Activated T-cell treated with anti-CD3 and anti-CD28 coated beads, Interleukin-2, amount 50 U/mL, for 48 hours (primary cell): ENCODE measurements at places on chromosomes 13 and 19.
A peak's percentile ranks its signal among the peaks of the same experiment; 100 is the strongest.

DNA sequence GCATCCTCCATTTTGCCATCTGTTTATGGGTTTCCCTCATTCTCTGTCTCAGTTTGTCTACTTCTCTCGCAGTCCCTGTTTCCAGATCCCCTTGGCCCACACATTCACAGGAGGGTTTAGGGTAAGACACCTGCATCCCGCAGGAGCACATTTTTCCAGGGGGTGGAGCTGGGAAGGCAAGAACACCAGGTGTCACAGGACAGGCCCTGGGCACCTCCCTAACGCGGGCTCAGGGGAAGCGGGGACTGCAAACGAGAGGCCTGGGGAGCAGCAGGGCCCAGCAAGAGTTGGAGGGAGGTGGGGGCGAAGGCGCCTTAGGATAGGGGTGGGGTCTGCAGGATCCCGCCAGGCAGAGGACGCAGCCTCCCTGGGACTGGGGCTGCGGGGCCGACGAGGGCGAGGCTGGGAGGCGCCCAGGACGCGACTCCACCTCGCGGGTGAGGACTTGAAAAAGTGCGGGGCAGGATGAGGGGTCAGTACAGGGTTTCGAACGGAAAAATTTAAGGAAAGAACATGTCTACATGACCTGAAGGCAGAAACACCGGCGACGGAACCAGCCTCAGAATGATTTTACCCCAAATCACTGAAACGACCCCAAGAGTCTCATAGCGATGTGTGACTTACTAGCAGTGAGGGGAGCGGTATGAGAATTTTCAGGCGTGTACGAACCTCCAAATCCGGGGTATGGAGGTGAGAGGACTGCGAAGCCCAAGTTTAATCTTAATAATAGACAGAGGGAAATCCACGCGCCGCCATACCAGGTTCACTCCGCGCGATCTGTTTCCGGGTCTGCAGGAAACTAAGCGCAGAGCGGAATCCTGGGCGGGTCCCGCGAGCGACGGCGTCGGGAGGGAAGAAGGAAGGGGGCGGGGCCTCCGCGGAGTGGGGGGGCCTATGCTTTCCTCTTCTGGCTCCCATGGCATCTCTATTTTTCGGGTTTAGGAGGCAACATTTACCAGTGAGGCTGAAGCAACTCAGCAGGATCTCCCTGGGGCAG, 7.1 kb upstream of the ERVV-2 start:
- DNase-seq, result no peak

GRCh38 chr19:2733930-2734588, 5.8 kb downstream of the SLC39A3 start:
- DNase-seq, result no peak

DNA sequence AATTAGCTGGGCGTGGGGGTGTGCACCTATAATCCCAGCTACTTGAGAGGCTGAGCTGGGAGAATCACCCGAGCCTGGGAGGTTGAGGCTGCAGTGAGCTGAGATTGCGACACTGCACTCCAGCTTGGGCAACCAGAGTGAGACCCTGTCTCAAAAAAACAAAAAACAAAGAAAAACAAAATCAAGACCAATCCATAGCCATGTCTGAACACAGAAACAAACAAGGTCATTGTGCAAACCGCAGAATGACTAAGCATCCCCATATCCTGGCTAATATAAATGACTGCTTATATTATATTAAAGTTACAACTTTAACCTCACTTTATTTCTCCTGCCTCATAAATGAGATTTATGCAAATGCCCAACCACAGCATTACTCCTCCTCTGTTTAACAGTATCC, 2.3 kb upstream of the LYPD3 start:
- no peak for DNase-seq

DNA sequence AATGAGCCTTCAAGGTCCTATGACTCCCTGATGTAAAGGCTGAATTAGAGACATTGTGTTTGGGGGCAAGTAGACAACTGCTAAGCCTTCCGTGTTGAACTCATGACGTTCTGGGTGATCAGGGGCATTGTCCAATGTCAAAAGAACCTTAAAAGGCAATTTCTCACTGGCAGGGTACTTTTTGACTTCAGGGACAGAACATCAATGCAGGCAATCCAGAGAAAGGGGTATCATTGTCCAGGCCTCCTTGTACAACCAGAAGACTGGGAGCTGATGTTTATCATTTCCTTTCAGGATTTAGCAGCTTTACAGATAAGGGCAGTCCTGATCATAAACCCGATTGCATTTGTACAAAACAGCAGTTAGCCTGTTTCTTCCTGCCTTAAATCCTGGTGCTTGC, 25.0 kb upstream of the SMAD9 start:
- no peak for DNase-seq

DNA sequence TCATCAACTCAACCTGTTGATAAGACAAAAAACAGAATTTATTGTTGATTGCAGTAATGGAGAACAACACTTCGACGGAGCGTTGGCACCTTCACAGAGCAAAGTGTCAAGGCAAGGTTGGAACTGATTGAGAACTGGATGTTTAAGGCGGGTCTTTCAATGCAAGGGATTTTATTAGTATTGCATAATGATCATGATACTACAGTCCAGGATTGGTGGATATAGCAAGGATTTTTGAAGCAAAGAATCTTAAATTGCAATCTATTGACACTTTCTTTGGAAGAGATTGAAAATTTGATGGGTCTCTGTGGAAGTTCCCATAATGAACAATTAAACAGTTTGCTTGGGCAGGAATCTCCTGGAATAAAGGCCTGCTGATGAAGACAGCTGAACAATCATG, 632 bp upstream of the ZNF235 start:
- DNase-seq, result no peak

GRCh38 chr19:5987077-5987818, 9.3 kb upstream of the RANBP3 start:
- peak; percentile 81 for DNase-seq

DNA sequence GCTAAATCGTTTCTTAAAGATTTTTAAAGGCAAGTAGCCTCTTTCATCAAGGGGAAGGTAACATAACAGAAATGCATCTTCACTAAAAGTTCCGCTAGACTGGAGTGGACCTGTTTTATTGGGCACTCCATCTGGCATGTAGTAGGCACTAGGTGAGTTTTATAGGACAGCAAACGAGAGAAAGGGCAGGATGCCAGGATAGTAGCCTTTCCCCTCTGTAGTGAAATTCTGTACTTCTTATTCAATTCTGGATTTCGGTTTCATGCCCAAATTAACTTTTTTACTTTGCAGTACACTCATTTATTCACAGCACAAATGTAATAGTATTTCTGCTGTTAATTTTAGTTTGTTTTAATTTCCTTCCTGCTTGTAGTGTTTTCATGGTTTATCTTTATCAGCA, 45.2 kb downstream of the GPR180 start:
- no peak for DNase-seq

DNA sequence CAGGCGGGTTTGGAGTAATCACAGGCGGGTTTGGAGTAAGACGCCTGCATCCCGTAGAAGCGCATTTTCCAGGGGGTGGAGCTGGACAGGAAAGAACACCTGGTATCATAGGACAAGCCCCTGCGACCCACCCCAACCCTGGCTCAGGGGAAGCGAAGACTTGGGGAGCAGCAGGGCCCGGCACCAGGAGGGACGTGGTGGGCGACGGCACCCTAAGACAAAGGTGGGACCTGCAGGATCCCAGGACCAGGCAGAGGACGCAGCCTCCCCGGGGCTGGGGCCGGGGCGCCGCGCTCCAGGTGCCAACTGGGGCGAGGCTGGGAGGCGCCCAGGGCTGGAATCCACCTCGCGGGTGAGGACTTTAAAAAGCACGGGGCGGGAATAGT, 520 bp downstream of the ZNF600 start:
- no peak for DNase-seq

DNA sequence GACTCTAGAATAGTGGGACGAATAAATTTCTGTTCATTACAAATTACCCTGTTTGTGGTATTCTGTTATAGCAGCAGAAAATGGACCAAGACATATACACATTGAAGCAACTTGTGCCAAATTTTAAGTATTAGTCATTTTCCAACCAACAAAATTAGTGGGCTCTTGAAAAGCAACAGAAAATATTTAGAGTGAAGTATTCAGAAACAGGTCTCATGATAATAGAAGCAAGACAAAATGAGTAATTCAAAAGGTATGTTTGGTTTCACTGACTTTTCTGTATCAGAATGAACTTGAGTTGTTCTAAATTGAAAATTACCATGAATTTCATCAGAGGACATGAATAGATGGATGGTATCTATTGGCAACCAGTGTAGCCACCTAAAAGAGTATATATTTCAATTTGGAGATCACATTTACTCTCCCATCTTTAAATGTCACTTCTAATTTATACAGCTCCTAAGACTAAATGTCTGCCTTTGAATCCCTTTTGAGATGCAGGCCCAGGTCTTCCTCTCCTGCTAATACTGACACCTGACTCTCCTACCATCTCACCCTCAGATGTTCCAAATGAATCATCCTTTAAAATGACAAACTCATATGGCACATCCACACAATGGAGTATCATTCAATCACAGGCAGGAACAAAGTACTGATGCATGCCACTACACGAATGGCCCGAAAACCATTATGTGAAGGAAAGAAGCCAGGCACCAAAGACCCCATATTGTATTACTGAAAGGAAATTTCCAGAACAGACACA, 40.7 kb upstream of the DOCK9 start:
- no peak for DNase-seq

GRCh38 chr13:51683597-51683996, 99.3 kb downstream of the WDFY2 start:
- DNase-seq, result no peak
